ENCODE measurements at places on chromosomes 6 and 20.

DNA sequence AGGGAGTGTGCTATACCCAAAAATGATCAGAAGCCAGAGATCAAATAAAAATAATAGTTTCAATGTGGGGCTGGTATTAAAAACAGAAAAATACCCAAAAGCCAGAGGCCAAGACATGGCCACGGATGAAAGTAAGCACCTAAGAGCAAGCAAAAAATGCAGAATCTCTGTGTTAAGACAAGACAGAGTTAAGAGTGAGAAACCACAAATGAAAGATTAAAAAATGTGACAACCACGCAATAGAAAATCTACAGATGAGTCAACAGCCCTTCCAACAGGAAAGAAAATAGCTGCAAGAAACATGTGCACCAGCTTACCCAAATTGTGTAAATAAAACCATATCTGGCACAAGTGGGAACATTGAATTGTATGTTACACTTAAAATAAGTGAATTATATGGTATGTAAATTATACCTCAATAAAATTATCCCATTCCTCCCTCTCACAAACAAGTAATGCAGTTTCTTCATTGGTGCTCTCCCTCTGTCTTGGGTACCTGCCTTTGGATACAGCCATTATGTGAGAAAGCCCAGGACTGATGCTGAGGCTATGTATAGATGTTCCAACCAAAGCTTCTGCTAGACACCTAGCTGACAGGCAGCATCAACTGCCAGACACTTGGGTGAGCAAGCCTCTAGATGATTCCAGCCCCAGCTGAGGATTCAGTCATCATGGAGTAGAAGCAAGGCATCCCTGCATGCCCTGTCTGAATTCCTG lies 55.3 kb upstream of the UFL1 start:
- DNase-seq = no peak

GRCh38 chr6:170128811-170129681 lies 161.8 kb downstream of the DLL1 start:
- peak; percentile 29 for DNase-seq

DNA sequence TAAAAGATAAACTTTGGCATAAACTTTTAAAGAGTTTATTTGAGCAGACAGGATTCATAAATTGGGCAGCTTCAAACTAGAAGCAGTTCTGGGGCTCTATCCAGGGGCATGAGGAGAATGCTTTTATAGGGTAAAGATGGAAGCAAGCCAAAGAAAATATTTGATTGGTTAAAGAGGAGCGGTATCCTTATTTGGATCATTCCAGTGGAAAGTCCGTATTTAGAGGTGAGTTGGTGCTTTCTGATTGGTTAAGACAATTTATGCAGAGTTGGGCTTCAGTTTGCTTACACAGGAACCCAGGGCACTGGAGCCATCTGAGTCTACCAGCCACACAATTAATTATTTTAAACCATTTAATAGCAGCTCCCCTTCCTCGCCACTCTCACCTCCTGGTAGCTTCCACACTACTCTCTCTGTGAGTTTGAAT lies 37.9 kb upstream of the RNF217 start:
- no peak for DNase-seq

GRCh38 chr20:58981628-58982364 lies 740 bp downstream of the NELFCD start:
- peak; percentile 44 for DNase-seq

DNA sequence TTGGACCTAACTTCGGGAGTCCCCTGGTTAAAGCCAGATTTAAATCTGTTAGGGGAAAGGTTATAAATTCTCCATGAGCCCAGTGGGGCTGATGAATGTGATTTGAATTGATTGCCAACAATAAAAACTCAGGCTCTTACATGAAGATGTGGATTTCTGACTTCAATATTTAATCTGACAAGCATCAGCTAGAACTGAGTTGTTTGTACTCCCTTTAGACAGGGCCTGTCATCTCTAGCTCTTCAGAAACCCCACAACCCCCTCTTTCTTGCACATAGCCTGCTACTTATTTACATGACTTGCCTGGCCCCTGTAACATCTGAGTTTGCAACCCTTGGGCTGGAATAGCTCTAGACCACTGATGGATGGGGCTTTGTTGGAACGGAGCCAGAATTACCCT lies 191.6 kb upstream of the PLCB4 start:
- DNase-seq = no peak

DNA sequence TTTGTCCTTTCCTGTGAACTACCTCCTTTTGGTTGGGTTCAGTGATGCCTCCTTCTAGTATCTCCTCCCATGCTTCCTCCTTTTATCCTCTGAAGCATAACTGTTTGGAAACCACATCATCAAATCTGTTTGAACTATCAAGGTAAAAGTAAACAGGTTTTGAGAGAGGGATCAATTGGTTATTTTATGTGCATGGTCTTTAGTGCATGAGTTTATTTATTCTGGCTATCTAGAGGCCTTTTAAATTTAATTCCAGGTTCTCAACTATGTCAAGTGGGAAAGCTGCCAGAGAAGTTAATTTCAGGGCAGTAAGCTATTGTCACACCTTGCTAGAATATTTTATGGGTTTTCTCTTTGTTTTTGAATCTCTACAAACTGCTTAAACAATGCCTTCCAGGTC lies 54.1 kb downstream of the WASF1 start:
- DNase-seq = no peak

Measured in liver (tissue), 10 donors.